Cerebellar nuclear complex (tissue), 1 donor: ENCODE measurements at places on chromosomes 5 and 9.

DNA sequence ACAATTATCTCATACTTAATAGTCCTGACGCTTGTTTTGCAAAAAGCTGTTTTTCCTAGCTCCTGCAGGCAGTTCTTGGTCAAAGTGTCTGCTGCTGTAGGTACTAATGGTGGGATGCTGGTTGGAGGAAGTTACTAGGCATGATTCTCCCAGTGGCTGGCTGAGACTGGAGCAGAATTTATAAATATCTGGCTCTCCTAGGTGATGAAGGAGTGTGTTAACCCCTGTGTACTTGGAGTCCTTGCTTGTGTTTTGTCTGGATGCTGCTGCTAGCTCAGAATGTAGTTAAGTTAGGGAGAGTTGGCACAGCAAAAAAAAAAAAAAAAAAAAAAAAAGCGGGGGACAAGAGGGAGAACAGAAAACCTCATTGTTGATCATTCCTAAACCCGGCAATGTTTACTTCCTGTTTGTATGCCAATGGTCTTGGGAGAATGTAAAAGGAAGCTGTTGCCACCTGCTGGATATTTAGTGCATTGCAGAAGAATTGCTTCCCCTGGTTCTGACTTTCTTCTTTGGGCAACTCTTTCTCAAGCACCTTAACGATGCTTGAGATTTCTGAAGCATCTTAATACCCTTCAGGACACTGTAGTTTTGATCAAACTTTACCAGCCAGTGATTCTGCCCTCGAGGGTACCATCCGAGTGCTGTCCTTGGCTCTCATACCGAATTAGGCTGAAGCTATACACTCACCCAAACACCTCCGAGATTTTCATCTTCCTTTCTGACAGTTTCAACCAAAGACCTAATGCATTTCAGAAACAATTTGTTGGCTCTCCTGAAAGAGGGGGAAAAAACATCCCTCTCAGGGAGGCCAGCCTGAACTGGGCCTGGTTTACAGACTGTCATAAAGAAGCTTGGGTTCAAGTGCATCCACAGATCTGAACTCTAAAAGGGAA lies 71.7 kb upstream of the WWC1 start:
- peak; percentile 36 for DNase-seq

GRCh38 chr5:149549461-149550267 lies 1.6 kb downstream of the CSNK1A1 start:
- DNase-seq: no peak

DNA sequence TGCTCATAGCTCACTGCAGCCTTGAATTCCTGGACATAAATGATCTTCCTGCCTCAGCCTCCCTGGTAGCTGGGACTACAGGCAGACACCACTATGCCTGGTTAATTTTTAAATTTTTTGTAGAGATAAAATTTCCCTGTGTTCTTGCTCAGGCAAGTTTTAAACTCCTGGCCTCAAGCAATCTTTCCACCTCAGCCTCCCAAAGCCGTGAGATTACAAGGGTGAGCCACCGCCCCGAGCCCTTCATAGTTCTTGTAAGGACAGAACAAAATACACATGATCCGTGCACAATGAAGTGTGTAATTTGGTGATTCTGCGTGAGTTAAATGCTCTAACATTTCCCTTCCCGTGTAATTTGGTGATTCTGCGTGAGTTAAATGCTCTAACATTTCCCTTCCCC lies 27.7 kb upstream of the MYO10 start:
- no peak for DNase-seq

DNA sequence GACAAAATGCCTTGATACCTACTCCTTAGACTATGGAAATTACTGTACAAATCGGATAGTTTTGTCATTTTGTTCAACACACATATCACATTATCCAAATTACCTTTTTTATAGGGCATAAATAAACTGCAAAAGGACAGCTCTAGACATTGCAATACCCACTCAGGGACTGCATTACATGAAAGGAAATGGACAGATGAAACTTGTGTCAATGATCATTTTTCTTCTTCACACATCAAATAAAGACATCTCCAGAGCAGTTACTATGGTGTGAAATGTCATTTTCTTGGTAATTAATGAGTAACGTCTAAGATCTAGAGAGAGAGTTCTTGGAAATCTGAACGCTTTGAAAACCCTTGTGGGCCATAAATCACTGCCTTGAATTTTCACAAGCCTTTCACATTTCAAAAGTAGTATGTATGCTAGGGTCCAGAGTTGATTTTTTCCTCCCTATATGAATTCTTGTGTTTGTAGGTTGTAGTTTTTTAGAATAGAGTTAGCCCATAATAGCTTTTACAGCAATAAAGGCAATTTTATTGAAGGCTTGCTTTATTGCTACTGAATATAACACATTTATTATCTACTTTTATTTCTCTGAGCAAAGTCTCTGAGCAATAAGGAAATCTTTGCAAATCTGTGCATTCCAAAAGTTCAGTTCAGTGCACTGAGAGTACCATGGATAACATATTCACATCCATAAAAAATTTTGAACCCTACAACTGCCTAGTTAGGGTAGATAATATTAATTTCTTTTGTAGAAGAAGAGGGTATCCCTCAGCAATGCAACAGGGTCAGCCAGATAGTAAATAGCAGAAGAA lies 358.0 kb upstream of the PCSK5 start:
- no peak for DNase-seq

DNA sequence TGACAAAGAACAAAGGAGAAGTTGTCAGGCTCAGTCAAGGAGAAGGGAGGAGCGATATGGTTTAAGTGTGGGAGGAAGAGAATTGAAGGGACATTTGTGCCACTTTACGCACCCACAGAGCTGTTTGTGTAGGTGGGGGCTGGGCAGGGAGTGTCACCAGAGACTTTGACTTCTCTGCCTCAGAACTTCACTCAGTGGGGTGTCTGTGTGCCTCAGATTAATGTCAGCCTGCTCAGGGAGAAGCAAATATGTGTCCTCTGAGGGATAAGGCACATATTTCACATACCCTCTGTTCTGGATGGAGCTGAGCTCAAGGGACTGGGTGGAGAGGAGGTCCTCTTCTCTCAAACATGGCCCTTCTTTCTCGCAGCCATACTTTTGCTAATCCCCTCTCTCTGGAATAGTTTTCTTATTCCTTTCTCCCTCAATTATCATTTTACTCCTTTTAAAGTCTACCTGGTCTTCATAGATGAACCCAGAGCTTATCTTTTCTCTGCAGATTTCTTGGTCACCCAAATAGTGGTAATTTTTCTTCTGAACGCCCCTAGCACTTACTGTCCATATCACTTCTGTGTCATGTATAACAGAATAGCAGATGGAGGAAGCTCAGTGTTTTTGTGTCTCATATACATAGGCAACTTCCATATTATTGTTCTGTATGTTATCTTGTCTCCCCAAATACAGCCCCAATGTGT lies 77.0 kb downstream of the IQGAP2 start:
- no peak for DNase-seq

- no peak for DNase-seq
Measured at GRCh38 chr9:111945216-111945615, 48.6 kb downstream of the UGCG start.

- no peak for DNase-seq
Measured at GRCh38 chr5:59371525-59372127, 521.9 kb downstream of the PDE4D start.

GRCh38 chr9:15837079-15837679 lies 284.3 kb downstream of the CCDC171 start:
- no peak for DNase-seq

- DNase-seq: no peak
Measured at GRCh38 chr5:52134013-52134650, 653.6 kb upstream of the ITGA1 start.

DNA sequence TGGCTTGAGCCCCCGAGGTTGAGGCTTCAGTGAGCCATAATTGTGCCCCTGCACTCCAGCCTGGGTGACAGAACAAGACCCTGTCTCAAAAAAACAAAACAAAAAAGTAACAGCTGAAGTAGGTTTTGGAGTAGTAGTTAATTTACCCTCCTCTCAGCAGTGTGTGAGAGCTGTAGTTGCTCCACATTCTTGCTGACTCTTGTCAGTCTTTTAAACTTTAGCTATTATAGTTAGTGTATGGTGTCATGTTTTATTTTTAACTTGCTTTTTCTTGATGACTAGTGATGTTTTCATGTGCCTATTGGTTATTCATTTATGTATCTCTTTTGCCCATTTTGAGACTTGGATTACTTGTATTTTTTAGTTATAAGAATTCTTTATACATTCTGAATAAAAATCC lies 52.9 kb upstream of the DHFR start:
- no peak for DNase-seq

DNA sequence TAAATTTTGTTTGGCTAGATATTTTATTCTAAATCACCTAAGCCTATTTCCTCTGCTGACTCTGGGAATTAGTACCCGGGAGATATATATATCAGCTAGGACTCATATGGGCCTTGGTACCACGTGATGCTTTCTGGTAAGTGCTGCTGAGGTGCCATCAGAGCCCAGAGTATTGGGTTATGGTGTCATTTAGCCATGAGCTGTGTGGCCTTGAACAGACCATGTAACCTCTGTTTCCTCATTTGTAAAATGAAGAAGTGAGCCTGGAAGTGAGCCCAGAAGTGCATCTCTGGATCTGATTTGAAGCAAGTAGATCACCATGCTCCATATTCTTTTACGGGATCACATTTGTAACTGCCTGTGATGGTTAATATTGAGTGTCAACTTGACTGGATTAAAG lies 126.1 kb downstream of the GPBP1 start:
- no peak for DNase-seq

DNA sequence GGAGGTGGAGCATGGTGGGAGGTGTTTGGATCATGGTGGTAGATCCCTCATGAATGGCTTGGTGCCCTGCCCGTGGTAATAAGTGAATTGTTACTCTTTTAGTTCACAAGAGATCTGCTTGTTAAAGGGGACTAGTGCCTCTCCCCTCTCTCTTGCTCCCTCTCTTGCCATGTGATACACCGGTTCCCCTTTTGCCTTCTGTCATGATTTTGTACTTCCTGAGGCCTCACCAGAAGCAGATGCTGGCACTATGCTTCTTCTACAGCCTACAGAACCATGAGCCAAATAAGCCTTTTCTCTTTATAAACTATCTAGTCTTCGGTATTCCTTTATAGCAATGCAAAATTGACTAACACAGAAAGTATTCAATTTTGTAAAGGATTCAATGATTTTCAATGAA lies 817.1 kb downstream of the TLR4 start:
- DNase-seq: no peak

DNA sequence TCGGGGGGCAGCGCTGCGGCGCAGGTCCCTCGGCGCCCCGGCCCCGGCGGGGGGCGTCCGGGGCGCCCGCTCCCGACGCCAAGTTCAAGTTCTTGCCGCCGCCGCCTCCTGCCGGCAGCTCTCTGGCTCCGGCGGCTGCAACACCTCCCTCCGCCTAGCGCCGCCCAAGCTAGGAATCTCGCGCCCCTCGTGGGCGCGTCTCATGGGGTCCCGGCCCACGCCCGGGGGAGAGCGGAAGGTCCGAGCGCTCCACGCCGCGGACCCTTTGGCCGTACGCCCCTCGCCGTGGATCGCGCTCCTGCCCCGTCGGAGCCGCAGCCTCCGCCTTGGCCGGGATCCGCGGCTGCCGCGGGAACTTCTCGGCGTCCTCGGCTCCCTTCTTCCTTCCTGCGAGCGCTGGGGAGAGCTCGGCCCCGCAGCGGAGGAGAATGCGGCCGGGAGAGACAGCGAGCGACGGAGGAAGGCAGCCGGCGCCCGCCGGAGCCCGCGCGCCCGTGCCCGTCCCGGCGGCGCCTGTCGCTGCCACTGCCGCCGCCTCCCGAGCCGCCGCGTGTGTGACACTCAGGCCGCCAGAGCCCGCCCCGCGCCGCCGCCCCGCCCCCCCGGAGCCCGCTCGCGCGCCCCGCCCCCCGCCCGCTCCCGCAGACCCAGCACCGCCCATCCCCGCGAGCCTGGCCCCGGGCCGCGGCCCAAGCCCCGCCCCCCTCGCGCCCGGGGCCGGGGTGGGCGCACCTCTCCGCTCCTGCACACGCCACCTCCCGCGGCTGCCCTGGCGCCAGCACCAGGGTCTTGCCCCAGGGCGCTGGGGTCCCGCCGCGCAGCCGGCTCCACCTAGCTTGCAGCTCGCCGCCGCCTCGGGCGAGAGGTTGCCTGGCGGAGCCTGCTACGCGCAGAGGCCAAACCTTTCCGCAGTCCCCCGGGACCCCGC lies at the start of gene SHB:
TSS of gene SHB (minus strand) at position 527 of the 928 bp plus-strand sequence. CDS start 582 bp downstream, outside the sequence.
- no peak for DNase-seq

DNA sequence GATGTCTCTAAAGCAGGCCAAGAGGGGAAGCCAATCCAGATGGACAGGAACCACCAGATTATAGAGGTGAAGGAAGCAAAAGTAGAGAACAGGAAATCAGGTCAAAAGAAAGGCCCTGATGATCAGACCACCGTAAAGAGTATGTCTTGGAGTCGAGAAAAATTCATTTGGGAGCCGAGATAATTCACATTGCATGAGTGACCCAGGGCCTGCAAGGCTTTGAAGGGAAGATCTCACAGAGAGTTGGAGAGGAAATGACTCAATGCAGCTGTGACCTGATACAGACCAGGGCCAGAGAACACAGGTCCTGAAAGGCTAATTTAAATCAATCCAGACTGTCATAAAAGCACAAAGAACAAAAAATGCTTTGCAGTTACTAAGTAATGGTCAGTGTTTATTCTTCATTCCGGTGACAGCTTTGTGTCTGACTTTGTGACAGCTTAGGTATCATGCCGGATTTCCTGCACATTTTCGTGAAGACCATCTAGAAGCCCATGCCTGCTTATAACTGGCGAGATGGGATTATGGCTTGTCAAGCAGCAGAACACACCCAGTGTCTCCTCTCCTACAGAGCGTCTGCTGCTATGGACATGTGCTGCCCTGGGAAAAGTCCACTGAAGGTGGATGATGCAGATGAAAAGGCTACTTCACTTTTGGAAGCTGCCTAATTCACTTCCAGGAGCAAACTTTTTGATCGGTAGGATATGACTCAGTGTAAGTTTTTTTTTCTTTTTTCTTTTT lies 5.8 kb upstream of the ACTBL2 start:
- no peak for DNase-seq

- no peak for DNase-seq
Measured at GRCh38 chr9:136558373-136558772, 12.5 kb upstream of the NOTCH1 start.

DNA sequence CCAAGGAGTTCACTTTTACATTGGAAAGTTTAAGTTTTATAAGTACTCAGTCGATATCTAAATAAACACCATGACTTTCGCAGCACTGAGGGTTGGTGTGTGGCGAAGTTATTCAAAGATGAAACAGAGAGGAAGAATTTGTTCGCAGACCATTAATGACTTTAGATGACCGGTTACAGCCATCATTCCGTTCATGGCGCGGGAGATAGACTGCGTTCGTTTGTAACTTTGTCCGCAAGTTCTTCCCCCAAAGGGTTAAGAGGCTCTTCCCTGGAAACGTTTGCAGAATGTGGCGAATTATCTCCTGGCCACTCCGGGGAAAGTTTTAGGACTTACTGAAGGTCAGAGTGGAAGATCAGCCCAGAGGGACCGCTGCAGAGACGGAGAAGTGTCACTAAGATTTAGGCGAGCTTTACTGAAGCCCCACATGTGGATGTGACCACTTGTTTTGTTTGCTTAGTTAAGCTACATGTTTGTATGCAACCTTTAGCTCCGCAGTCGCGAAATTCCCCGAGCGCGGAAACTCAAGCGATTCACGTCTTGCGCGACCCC lies 2.2 kb upstream of the FOXD1 start:
- DNase-seq: no peak

DNA sequence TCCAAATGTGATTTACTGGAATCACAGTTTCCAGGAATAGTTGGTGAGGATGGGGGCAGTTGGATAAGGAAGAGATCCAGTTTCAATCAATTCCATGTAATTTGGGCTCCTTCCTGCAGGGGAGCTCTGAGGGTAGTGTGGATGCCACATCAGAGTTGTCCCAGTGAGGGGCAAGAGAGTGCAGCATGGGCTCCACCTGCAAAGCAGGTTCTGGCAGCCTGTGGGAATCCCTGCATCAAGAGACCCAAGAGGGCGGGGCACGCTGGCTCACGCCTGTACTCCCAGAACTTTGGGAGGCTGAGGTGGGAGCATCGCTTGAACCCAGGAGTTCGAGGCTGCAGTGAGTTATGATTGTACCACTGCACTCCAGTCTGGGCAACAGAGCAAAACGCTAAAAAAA lies 188.5 kb downstream of the CACNA1B start:
- DNase-seq: no peak
